ENCODE measurements at places on chromosomes 6 and 20.

DNA sequence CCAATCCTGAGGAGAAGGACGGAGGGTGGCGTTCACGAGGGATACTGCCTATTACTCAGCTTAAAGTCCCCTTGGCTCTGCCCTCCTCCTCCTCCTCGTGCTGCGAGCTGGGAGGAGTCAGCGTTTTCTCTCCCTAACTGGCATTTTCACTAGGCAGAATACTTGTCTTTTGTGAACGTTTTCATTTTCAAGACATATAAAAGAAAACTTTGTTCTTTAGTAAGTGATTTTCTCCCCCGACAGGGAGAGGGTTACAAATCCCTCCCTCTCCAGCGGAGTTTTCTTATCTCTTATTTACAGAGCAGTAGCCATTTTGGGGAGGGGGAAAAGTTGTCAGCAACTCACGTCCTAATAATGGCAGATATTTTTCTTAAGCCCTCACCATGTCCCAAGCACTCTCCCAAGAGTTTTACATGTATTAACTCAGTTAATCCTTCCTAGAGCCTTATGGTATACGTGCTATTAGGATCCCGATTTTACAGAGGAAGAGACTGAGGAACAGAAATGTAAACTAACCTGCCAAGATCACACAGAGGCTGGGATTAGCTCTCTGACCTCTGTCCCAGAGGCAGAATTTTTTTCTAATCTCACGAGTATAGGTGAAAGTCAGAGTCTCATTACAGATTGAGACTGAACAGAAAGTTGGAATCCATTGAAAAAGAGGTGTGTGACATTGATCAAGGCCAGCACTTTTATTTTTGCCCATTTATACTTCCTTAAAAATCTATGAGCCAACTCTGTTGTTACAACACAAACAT, 30.0 kb upstream of the ZNF217 start:
- DNase-seq = no peak

DNA sequence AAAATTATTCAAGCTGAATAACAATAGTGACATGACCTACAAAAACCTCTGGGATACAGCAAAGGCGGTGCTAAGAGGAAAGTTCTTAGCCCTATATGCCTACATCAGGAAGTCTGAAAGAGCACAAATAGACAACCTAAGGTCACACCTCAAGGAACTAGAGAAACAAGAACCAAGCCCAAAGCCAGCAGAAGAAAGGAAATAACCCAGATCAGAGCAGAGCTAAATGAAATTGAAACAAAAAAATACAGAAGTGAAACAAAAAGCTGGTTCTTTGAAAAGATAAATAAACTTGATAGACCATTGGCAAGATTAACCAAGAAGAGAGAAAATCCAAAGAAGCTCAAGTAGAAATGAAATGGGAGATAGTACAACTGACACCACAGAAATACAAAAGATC, 47.6 kb upstream of the NOTCH4 start:
- DNase-seq = no peak

DNA sequence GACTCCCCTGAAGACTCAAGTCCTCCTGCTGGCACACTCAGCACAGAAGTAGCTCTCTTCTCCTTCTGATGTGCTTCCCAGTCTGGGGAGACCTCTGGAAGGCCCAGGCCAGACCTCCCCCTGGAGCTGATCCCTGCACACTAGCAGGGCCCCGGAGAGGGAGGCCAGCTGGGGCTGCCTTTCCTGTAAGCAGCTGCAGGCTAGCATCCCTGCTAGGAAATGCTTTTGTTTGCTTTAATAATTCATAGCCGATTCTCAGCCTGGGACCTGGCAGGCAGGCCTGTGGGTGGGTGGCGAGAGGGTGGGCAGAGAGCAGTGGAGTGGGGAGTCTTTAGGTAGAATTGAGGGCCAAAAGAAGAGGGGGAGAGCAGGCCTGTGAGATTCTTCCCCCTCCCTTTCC, 5.2 kb downstream of the EBF4 start:
- no peak for DNase-seq

DNA sequence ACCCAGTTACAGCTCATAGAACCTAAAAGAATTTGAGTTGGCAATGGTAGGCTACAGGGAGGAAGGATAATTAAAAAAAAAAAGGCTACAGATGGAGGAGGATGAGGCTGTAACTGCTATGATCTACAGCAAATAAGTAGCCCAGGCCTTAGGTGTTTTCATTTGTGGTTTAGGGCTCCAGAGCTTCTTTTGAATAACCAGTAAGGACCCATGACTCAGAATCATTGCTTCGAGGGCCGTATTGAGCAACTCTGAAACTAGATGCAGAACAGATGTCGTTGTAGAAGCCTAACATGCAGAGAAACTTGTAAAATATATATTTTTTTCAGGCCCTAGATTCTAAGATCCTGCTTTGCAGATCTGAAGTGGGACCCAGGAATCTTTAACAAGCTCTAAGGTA, 19.0 kb upstream of the ASIP start:
- DNase-seq = no peak

GRCh38 chr20:21050710-21051109, 55.4 kb downstream of the LINC00237 start:
- DNase-seq = no peak
